IPS-NIHi11 (cell line): ENCODE measurements at places on chromosomes 7 and 10.

DNA sequence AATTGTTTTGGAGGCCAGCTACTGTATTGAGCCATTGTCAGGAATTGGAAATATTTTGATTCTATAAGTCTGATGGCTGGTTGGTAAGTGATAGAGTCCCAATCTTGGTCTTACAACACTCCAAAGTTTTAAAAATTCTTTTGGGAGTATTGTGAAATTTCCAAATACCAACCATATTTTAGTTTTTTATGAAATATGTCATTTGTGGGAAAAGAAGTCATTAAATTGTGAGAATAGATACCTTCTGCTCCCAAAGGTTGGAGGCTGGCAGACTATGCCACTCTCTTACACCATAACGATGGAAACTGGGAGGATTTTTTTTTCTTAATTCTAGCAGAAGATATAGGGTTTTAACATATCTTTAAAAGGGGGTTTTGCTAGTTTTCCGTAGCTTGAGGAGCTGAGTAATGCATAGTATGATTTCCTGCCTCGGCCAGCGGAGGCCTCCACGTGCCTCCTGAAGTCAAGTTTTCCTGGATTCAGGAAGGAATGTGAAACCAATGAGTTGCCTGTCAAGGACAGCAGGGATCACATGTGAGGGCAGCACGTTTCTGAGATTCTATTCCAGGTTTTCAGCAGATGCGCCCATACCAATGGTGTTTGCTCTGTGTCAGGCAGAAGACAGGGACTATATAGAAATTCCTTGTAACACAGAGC, 92.2 kb upstream of the LAMB4 start:
- DNase-seq: peak; percentile 18

GRCh38 chr7:151379534-151380198, 30.2 kb downstream of the WDR86 start:
- DNase-seq: peak; percentile 74

DNA sequence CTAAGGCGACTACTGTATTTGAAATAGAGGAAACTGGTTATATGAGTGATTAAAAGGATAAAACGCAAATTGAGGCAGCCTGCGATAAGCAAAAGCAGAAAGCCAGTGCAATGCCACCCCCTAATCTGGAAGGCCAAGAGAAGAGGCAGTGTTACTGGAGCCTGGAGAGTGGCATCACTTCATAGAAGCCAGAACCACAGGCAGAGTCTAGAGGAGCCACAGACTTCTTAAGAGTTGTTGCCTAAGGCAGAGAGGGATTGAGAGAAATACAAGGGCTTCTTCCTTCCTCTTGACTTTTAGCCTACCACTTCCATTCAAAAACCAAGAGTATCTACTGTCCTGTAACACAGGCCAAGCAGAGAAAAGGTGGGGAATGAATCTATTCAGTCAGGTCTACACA, 94.9 kb upstream of the SKAP2 start:
- DNase-seq: no peak

DNA sequence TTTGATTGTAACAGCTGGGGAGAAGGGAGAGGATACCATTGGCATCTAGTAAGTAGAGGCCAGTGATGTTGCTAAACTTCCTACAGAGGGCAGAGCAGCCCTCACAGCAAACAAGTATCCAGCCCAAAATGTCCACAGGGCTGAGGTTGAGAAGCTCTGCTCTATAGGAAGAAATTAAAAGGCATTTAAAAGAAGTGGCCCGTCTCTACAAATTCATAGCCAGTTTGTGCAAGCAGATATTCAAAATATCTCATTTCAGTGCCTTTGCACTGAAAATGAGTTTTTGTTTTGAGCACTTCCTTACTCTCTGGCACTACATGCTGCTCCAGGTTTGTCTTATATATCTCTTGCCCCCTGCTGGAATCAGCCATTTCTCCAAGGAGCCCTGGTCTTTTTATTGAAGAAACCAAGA, 330.0 kb downstream of the BBS9 start:
- peak; percentile 28 for DNase-seq

GRCh38 chr10:124450012-124450782, at the start of gene NKX1-2:
Gene NKX1-2 (minus strand): TSS chr10:124450035. CDS start chr10:124449943, 92 bp downstream.
- peak; percentile 91 for DNase-seq

DNA sequence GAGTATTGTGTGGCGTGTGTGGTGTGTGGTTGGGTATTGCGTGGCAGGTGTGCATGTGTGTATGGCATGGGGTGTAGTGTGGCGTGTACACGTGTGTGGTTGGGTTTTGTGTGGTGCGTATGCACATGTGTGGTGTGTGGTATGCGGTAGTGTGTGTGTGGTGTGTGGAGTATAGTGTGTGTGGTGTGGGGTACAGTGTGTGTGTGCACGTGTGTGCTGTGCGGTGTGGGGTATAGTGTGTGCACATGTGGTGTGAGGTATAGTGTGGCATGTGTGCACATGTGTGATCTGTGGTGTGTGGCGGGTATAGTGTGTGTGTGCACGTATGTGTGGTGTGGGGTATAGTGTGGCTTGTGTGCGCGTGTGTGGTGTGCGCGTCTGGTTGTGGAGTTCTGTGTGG, 20.9 kb upstream of the UTF1 start:
- no peak for DNase-seq

GRCh38 chr7:106720641-106721040, 59.7 kb upstream of the CCDC71L start:
- DNase-seq: no peak

GRCh38 chr10:18224626-18225445, 84.6 kb downstream of the CACNB2 start:
- peak; percentile 23 for DNase-seq

- DNase-seq: no peak
Observed at GRCh38 chr10:98666276-98666675, 219.5 kb upstream of the HPS1 start.

DNA sequence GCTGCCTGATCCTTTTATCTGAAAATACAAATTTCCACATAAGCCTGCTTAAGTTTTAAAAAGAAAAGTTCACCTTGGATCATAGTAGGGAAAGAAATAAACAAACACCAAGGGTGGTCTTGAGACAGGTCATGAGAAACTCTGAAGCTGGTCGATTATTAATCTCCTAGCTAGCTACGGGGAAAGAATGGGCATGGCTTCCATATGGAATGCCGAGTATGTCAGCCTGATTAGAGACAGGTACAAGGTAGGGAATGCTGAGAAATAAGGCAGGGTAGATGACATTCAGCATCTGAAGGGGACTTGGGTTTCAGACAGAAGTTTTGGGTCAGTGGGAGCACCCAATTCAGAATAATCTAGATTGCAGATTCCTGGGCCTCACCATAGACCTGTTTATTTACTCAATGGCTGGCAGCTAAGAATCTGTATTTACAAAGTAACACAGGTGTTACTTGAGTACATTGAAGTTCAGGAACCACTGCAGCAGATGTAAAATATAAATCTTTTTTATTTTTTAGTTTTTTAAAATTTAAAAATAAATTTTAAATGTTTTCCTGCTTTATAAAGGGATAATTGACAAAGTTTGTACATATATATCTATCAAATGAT, 49.0 kb downstream of the SCIN start:
- peak; percentile 27 for DNase-seq

GRCh38 chr10:17086865-17087367, 42.7 kb downstream of the CUBN start:
- DNase-seq: no peak

- DNase-seq: no peak
Observed at GRCh38 chr7:47428768-47429472, 153.0 kb downstream of the TNS3 start.

GRCh38 chr7:116711790-116712189, 39.8 kb downstream of the MET start:
- DNase-seq: no peak

DNA sequence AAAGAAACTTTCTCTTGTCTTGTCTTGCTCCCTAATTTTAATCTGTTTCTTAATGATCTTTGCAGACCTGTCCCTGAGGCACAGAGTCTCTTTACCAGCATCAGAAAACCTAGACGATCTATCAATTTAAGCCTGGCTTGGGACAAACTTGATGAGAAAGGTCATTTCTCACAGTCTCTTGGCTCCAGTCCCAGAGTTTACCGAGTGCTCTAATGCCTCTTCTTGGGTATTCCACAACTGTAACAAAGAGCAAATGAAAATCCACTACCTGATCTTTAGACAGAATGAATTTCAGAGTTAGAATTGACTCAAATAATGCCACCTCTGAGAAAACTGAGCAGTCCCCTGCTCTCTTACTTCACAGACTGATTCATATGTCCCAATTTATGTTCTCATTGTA, 106.4 kb upstream of the DNAJB12 start:
- DNase-seq: no peak

DNA sequence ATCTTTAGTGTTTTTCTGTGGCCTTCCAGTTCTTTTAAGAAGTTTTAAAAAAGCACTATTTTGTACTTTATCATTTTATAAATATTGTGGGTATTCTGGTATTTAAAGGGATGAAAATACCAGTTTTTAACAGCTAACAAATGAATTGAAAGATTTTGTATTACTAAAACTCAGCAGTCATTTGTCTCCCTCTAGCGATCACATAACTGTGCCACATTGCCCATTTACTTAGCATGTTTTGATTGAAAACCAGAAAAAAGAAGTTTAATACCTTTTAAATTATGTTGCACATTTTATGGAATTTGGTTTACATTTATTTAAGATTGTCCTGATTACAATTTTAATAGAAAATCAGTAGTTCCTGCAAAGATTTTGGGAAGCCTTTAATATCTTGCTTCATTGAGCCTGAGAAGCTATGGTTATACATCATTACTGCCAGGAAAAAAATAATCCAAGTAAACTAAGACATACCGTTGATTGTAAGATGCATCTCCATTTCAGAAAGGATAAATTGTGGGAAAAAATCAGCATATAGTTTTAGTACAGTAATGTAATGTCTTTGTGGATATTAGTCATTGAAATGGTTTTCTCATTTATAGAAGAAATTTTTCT, 34.9 kb downstream of the TAX1BP1 start:
- DNase-seq: no peak

DNA sequence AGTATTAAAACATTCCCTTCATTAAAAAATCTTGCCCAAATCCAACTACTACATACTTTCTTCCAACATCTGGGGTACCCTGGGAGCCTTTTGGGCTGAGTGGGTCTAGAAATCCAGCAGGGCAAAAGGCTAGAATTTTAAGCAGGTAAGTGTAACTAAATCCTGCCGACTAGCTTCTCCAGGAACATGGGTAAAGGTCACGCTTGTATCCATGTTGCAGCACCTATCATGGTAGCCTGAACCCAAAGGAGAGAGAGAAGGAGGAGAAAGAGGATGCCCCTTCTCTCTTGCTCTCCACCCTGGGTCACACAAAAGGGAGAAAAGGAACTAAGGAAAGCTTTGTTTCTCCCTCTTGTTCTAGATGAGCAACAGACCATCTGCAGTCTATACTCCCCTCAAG, 53.3 kb downstream of the ZNF680 start:
- DNase-seq: peak; percentile 10

GRCh38 chr10:11144626-11145494, 127.2 kb downstream of the CELF2 start:
- no peak for DNase-seq

GRCh38 chr10:69726850-69727249, 74.9 kb upstream of the COL13A1 start:
- no peak for DNase-seq

DNA sequence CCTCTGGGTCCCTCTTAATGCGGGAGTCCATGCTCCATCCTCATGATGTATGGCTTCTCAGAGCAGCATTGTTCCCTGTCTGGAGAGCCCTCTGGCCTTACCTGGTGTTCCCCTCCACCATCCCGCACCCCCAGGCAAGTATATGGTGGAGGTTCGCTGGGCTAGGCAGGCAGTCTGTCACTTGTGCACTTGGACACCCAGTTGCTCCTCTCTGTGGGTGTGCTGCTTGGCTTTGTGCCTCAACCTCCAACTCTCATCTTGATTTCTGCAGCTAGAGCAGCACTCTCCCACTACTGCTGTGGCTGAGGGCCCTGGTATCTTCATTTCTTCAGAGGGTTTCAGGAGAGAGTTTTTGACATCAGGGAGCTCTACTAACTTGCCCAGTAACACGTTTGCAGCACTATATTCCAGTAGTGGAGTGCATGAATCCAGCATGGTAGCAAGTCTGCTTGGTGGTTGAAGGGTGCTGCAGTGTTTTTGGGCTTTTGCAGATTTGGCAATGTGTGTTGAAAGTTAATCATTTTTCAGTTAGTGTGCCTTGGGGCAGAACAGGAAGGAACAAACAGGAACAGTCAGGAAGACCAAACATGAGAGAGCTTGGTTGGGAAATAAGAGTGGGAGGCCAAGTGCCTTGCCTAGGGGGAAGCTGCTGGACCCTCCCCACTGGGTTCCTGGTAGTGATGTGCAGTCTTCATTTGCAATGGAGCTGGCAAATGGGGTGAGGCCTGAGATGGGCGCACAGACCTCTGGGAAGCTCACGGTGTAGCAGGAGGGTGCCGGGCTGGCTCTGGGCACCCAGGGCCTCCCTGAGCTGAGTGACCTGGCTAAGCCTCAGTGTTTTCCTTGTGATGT, 37.4 kb downstream of the TSPAN14 start:
- DNase-seq: no peak

GRCh38 chr7:34727464-34727995, 69.5 kb downstream of the NPSR1 start:
- no peak for DNase-seq

DNA sequence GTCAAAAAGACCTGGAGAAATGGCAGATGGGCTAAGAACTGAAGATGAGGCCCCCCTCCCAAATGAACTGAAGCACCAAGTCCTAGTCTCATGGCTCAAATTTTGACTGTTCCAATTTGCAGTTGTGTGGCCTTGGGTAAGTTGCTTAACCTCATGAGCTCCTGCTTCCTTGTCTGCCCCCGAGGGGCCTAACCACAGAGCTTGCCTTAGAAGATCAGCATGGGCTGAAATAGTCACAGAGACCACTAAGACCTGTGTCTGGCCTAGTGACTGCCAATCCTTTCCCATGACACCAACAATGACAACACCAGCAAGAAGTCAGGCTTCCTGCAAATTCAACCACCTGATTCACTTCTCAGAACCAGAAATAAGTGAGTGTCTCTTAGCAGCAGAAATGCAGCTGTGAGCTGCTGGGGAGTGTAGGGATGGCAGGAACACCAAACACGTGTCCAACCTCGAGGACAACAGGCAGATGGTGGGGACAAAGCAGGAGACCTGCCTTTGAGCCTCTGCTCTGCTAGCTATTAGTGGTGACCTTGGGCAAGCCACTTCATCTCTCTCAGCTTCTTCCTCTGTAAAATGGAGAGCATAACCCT, 23.7 kb downstream of the CRHR2 start:
- DNase-seq: no peak

GRCh38 chr7:87498893-87499292, 23.4 kb upstream of the ABCB4 start:
- DNase-seq: no peak

GRCh38 chr7:130880668-130881067, 146.7 kb upstream of the KLF14 start:
- DNase-seq: no peak

GRCh38 chr10:35637462-35637861, 4.6 kb downstream of the FZD8 start:
- no peak for DNase-seq

GRCh38 chr10:112803961-112804401, 146.1 kb upstream of the TCF7L2 start:
- no peak for DNase-seq
